RWPE1 (cell line): ENCODE measurements at places on chromosomes 2 and 18.

- DNase-seq, result no peak
Measured at GRCh38 chr2:218294430-218295022, 2.2 kb upstream of the TMBIM1 start.

GRCh38 chr2:237665713-237666143, 38.3 kb downstream of the LRRFIP1 start:
- DNase-seq, result no peak

- DNase-seq, result no peak
Measured at GRCh38 chr2:185644828-185645227, 93.8 kb upstream of the FSIP2 start.

- DNase-seq, result no peak
Measured at GRCh38 chr2:105882920-105883435, 138.3 kb downstream of the NCK2 start.

DNA sequence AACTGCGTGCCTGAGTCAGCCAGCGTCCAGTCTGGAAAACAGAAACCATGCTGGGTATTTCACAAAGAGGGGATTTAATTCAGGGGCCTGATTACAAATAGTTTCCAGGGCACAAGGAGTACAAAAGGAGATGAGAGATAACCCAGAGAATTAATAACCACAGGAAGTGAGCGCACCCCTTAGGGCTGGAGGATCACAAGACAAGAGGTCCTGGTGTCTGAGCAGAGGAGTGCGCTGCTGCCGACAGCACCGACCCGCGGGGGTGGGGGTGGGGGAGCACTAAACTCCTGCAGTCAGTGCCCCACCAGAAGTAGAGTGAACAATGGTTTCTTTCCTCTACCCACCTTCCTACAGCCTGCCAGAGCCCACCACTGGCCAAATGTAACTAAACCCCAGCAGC, 20.8 kb upstream of the MAL start:
- no peak for DNase-seq

GRCh38 chr2:200086911-200087310, 131.5 kb downstream of the MAIP1 start:
- DNase-seq, result no peak

GRCh38 chr2:164015328-164016123, 279.7 kb upstream of the FIGN start:
- no peak for DNase-seq

DNA sequence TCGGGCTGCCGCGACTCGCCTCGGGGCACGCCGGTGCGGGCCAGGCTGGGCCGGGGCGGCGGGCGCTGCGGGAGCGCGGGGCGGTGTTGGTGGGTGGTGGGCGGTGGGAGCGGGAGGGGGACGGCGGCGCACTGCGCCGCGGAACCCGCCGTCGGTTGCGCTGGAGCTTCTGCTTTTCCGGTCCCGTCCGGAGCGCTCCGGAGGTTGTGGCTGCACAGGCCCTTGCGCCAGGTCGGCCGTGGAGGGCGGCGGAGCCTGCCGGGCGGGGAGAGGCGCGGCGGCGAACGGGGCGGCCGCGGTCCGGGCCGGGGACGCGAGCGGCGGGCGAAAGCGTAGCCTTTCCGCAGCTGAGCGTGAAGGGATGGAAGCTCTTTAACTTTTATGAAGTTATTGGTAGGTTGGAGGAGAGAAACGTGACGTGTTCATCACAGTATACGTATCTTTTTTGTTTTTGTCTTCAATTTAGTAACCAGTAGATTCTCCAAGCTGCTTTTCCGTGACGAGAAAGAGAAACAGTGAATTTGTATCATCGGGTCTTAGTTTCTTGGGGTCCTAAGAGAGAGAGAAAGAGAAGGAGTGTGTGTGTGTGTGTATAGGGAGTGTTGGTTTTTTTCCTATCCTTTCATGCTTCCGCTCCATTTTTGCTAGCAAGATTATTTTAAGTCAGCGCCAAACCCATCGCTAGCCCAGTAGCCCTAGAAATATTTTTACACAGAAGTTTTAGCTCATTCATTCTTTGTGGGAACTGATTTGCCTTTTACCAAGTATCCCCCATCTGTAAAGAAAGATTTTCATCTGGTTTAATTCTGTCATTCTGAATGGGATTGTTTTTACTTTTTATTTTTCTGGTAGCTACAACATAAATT, 535 bp downstream of the ATG4B start:
- peak; percentile 44 for DNase-seq
